Left renal cortex interstitium (tissue), 4 donors: ENCODE measurements at places on chromosomes 2 and 18.

GRCh38 chr2:18639756-18640453 lies 50.5 kb upstream of the NT5C1B start:
- DNase-seq, result no peak

- no peak for DNase-seq
Observed at GRCh38 chr2:42706836-42707235, 57.1 kb downstream of the OXER1 start.

- no peak for DNase-seq
Observed at GRCh38 chr2:44810892-44811530, 130.5 kb upstream of the SIX3 start.

GRCh38 chr2:60717691-60718090 lies 38.4 kb upstream of the PAPOLG start:
- DNase-seq, result no peak

DNA sequence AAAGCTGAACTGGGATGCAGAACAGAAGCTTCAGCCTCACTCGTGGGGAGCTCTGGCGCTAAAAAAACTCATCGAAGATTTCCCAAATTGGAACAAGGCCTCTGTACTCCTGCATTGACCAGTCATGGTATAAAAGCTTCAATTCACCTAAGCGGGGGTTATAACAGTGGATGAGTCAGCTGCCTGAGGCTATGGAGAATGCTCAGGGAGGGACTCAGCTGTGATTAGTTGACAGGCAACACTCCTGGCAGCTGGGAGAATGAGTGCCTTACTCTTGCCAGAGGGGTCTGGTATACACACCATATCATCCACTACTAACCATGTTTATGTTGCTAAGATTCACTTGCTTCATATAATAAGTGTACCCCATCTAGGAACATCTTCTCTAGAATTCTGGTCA lies 350.6 kb upstream of the VRK2 start:
- no peak for DNase-seq

- DNase-seq, result no peak
Observed at GRCh38 chr2:85712336-85712735, 18.2 kb downstream of the GNLY start.

- DNase-seq, result no peak
Observed at GRCh38 chr18:61882296-61883004, 10.4 kb downstream of the RNF152 start.

DNA sequence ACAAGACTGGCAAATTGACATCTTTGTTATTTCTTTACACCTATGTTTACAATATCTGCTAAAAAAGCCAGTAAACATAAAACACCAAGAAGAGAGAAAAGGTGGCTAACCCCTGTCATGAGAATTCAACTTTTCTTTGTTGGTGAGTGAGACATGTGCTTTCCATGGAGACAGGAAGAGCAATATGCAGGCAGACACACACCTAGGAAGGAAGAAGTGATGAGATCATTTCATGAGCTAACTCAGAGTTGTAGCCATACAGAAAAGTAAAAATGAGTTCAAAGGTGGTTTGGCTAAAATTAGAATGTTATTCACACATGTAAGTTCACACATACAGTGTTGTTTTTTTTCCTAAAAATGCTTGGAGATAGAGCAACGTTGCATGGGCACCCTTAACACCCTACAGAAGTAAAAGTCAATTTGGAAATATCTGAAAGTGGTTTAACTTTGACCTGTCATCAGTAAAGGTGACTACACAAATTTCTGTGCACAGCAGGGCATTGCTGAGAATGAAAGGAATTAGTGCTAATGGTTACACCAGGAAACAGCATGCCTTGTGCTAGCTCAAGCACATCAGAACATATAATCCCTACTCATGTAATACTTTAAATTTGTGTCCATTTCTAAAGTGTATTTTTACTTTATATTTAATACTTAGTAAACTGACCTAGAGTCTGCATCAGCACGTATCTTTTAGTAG lies 557.6 kb downstream of the CBLN2 start:
- no peak for DNase-seq

GRCh38 chr2:239267288-239267951 lies 133.4 kb downstream of the HDAC4 start:
- DNase-seq, result no peak

DNA sequence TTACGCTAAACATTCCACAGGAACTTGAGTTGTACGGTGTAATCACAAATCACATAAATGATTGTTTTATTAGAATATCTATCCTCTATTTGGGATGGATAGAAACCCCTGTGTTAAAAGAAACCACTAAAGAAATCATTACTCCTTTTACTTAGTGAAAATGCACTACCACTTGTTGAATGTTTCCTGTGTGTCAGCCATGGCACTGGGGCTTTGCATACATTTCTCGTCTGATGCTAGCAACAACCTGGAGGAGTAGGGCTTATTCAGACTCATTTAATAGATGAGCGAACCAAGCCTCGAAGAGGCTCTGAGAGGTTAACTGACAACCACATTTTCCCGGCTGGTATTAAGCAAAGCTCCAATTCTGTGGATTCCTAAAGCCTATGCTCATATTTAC lies 60.5 kb upstream of the PELI1 start:
- DNase-seq, result no peak

DNA sequence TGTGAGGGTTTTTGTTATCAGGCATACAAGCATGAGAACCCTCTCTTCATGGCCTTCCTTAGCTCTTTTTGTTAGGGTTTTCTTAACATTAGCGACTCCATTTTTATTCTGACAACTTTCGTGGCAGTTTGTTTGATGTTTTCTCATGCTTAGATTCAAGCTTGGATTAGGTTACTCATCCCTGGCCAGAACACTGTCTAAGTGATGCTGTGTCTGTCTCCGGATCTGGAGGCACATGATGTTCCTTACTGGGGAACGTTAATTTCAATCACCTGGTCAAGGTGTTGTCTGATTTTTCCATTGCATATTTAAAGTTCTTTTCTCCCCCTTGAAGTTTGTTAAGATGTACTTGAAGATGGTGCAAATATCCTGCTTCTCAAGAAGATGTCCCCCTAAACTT lies 40.7 kb downstream of the DYSF start:
- DNase-seq, result no peak

DNA sequence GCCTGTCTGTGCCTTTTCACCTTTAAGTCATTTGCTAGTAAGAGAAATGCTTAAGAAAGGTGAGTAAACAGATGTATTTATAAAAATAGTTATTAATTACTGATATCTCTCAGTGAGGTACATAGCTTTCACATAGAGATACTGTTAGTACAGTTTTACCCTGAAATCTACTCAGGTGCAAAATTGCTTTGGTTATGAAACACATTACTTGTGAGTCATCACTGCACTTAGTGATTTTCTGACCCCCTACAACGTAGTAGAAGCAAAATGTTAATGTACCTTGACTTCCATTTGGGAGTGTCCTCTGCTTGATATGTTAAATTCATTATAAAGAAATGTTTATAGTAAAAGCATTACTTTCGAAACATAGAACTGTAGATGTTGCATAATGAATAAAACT lies 6.5 kb downstream of the GLS start:
- DNase-seq, result no peak

DNA sequence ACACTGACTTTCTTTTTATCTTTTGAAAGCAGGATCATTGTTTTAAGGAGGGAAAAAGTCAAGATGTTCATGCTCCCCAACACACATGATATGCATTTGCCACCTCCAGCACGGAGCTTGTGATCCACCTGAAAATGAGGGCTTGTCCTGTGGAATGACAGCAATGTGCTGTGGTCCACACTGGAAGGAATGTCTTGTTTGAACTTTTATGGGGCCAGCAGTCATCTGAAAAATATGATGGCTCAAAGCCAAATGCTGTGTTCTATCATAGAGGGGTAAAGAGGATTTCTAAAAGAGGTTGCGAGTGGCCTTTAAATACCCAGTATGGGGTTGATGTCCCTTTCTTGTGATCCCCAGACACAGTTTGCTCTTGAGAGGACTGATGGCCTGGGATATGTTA lies 226.5 kb upstream of the SPRED2 start:
- DNase-seq, result no peak

DNA sequence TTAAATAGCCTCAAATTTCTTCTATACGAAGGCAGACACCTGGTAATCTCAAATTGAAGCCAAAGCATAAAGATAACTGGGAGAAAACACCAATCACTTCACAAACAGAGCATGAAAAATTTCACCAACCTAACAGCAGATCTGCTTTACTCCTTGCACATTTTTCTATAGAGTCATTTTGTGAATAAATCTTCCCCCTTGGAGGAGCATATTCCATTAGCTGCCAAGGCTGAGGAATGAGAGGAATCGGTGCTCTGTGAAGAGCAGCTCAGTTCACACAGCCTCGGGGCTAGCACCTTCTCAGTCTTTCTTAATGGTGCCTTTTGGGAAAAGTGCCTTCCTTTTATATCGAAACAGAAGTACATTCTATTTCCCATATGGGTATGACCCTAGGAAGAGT lies 1313.7 kb upstream of the NRXN1 start:
- no peak for DNase-seq

GRCh38 chr18:72155327-72155726 lies 388.8 kb downstream of the CBLN2 start:
- no peak for DNase-seq

DNA sequence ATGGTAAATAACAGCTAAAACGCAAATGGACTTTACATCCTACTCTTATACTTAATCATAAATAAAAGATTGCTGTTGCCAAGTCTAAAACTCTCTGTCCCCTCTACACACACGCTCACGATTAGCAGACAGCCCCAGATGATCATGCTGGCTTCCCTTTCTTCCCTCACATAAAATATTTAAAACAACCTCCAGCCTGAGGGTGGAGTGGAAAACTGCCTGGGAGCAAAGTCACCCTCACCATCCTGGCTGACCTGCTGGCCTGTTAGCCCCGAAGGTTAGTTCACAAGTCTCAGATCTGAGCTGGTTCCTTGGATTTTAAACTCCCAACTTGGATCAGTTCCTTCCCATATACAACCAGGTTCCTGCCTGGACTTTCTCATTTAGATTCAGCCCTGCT lies 288.2 kb downstream of the NBAS start:
- DNase-seq, result no peak

- no peak for DNase-seq
Observed at GRCh38 chr2:224309176-224309575, 92.7 kb downstream of the FAM124B start.

GRCh38 chr2:100196786-100197494 lies 54.5 kb upstream of the AFF3 start:
- DNase-seq, result no peak

- DNase-seq, result no peak
Observed at GRCh38 chr2:554444-554843, 122.8 kb downstream of the TMEM18 start.

GRCh38 chr2:25521665-25522387 lies 151.6 kb downstream of the DTNB start:
- peak; percentile 25 for DNase-seq

- DNase-seq, result no peak
Observed at GRCh38 chr2:234732404-234733092, 219.3 kb upstream of the SH3BP4 start.

GRCh38 chr2:6237039-6237660 lies 545.0 kb downstream of the SOX11 start:
- DNase-seq, result no peak
